ENCODE measurements at places on chromosomes 12 and 14.

GRCh38 chr12:19480459-19480858 is 41.2 kb downstream of the AEBP2 start:
- no peak for DNase-seq

GRCh38 chr14:50533241-50533705 is 904 bp upstream of the MAP4K5 start:
- DNase-seq = no peak

DNA sequence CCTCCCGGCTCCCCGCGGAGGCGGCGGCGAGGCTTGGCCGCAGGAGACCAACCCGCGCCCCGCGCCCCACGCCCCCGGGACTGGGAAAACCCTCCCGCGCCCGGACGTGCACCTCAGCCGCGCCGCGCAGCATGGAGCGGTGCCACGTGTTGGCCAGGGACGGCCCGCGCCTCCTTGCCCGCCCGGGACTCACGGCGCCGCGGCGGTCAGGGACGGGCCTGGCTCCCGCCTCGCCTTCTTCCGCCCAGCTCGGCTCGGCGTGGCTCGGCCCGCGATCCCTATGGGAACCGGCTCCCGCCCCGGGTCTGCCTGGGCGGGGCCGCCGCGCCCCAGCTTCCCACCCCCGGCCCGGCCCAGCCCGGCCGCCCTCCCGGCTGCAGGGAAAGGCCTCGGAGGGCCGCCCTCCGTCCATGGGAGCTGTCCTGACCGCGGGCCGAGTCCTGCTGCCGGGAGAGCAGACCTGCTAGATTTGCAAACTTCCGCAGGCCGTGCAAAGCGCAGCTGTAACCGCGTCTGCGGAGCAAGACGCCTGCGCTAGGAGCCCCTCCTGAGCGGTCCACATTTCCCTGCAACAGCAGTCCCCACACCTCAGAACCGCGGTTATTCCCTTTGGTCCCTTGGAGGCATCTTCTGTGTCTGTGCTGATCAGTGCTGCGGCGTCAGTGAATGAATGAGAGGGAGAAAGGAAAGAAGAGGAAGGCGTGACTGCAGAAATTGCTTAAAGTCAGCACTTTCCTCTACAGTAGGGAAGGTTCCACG is at the start of gene CDKL1:
Gene CDKL1 (minus strand): TSS at position 251 of the 759 bp plus-strand sequence. CDS start 1,013 bp downstream, outside the sequence.
- DNase-seq = peak; percentile 63

- DNase-seq = no peak
These were observed 54.5 kb downstream of the CRACR2A start for GRCh38 chr12:3698218-3698974.

GRCh38 chr14:46325157-46325556 is 326.4 kb downstream of the RPL10L start:
- no peak for DNase-seq
